ENCODE measurements at places on chromosomes 13 and 19.

- no peak for DNase-seq
These were observed 1306.0 kb upstream of the SLC10A2 start for GRCh38 chr13:104372095-104372655.

- no peak for DNase-seq
These were observed 125.3 kb downstream of the TSHZ3 start for GRCh38 chr19:31223740-31224534.

GRCh38 chr19:46915386-46915785, 54.6 kb downstream of the ARHGAP35 start:
- no peak for DNase-seq

- no peak for DNase-seq
These were observed 10.0 kb upstream of the CEACAM21 start for GRCh38 chr19:41566001-41566400.

DNA sequence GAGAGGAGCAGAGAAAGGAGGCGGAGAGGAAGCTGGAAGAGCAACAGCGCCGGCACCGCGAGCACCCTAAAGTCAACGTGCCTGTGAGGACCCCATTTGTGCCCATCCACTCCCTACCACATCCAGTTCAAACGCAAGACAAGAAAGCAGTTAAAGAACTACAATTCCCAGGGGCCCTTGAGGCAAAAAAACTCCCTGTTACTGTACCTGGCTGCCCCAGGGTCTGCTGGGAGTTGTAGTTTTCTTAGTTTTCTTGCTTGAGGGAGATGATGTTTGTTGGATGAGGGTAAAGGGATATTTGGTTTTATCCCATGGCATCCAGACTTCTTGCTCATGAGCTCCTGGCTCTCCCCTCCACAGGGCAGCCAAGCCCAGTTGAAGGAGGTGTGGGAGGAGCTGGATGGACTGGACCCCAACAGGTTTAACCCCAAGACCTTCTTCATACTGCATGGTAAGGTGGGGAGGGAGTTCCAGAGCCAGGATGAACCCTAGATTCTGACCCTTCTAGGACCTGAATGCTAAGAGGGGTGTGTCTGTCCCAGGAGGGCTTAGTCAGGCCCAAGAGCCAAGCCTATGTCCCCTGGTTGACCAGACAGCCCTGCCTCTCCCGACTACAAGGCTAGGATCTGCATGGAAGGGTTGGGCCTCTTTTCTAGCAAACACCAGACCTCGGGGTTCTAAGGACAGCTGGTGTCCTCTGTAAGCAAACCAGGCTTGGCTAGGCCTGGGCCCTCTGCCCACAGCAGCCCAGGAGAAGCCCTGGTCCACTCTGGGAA, 13.2 kb downstream of the NUCB1 start:
- DNase-seq = no peak

DNA sequence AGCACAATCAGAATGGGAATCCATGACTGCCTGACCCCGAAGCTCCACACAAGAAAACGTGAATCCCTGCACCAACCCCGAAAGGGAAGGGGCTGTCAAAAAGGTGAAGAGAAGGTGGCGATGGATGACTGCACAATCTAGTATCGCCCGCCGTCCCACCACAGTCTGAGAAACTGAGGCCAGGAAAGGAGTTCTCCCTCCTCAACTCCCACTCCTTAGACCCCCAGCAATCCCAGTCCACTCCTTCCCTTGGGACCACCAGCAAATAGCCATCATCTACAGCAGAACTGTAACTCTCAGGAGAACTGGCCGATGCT, 451 bp downstream of the NOSIP start:
- DNase-seq = no peak

GRCh38 chr13:24922387-24922744, 158.4 kb downstream of the RNF17 start:
- no peak for DNase-seq

DNA sequence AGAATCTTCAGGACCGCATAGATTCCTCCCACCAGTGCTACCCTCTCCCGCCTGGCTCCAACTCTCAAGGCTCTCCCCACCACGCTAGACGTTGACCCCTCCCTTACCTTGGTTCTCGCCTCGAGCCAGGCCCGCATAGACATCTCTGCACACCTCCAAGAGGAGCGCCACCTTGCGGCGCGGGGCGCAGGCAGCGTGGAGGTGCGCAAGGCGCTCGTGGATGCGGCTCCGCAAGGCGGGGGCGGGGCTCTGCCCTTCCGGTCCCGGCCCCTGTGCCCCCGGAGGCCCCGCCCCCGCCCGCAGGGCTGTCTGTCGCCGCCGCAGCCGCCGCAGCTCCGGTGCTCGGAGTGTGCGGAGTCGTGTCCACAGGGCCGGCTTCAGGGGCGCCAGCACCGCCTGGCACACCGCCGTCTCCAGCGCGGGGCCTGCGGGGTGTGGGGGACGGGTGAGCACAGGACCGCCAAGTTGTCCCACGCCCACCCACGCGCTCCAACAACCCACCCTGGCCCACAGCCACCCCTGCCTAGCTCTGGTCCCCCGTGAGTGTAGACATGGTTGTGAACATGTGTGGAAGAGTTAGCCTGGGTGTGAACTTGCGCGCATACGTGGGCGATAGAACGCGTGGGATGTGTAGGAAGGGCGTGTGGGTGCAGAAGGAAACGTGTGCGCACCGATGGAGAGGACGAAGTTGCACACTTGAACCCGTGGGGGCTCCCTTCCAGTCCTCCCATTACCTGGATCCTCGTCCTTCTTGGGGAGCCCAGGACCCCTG, 8.1 kb downstream of the RINL start:
- peak; percentile 92 for DNase-seq

GRCh38 chr13:23796551-23796950, 92.6 kb downstream of the MIPEP start:
- DNase-seq = no peak

- no peak for DNase-seq
These were observed 1.8 kb upstream of the SSBP4 start for GRCh38 chr19:18417250-18418028.

DNA sequence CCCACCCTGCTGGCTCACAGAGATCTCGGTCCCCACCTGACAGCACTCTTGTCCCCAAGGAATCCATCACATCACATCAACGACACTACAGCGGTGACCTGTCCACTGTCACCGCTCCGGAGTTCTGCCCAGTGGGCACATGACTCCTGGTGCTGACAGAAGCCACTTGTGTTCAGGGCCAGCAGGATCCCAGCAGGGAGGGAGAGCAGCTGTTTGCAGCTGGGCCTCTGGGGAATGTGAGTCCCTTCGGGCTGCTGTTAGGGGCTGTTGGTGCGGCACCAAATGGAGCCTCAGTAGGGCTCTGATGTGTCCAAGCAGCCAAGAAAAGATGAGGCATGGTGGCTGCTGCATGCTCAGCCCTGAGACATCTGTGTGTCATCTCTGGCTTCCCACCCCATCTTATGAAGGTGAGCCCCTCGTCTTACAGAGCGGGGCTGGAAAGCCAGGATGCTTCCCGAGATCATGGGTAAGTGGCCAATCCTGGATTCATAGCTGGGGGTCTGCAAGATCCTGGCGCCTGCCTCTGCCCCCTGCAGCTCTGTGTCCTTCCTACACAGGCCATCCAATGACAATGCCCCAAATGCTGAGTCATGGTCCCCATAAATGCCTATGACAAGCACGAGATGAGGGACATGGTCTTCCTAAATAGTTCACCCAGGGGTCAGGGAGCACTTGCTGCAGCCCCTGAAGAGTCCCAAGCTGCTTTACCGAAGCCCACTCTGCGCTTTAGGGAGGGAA, 56.0 kb downstream of the F2RL3 start:
- DNase-seq = no peak

- DNase-seq = peak; percentile 92
These were observed 3.0 kb upstream of the ZFP36 start for GRCh38 chr19:39403331-39404312.

GRCh38 chr19:58563823-58564222, 5.4 kb upstream of the UBE2M start:
- no peak for DNase-seq

DNA sequence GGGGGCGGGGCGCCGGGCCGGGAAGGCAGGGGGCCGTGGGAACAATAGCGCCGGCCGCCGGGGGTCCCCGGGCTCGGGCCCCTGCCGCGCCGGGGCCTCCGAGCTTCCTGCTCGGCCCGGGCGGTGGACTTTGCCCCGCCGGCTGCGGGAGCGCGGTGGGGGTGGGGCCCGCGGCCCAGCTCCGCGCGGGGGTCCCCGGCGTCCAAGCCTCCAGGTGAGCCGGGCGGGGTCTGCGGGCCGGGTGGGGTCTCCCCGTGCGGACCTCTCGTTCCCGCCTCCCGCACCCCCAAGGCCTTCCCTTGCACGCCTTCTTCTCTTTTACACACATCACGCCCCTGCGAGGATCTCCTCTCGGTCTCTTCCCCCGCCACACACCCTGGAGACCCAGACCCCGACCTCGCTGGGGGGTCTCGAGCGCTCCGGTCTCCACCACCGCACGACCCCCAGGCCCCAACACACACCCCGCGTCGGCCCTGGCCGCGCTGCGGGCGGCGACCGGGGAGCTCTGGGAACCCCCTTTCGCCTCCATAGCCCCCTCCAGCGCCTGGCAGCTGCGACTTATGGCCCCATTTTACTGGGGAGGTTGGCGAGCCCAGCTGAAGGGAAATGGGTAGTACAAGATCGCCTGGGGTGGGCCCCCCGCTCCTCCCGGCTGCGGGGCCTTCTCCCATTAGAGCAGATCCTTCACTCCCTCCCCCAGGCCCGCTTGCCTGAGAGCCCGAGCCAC, 711 bp downstream of the CAMSAP3 start:
- DNase-seq = no peak

DNA sequence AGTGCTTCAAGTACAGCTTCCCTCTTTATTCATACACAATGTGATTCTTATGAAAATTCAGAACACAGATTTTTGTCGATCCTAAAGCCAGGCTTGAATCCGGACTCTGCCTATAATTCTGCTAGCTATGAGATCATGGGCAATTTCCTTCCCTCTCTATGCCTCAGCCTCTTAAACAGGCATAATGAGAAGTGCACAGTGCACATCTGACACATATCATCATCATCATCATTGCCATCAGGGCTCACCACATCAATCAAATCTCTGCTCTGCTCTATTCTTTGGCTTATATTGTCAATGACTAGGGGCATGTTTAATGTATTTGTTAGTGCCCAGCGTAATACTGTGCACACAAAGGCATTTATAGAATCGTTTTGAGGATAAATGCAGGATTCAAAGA, 269.1 kb downstream of the ABCC4 start:
- DNase-seq = no peak

GRCh38 chr13:41802043-41802683, 158.7 kb downstream of the VWA8 start:
- DNase-seq = no peak

DNA sequence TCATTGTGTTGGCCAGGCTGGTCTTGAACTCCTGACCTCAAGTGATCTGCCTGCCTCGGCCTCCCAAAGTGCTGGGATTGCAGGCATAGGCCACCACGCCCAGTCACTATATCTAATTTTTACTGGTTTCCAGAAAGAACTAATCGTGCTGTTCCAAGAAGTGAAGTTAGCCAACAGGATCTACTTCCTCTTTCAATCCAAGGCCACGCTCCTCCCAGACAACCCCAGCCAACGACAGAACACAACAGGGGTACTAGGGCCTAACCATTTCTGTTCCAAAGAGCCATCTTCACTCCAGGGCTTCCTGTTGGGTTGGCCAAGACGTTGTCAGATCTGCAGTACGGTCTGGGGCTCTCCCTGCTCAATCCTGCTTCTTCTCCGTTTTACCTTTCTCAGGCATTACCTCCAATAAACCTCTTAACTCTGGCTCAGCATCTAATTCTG, 7.0 kb upstream of the LSM14A start:
- no peak for DNase-seq

GRCh38 chr19:13036366-13036976, 41.2 kb downstream of the NFIX start:
- no peak for DNase-seq

DNA sequence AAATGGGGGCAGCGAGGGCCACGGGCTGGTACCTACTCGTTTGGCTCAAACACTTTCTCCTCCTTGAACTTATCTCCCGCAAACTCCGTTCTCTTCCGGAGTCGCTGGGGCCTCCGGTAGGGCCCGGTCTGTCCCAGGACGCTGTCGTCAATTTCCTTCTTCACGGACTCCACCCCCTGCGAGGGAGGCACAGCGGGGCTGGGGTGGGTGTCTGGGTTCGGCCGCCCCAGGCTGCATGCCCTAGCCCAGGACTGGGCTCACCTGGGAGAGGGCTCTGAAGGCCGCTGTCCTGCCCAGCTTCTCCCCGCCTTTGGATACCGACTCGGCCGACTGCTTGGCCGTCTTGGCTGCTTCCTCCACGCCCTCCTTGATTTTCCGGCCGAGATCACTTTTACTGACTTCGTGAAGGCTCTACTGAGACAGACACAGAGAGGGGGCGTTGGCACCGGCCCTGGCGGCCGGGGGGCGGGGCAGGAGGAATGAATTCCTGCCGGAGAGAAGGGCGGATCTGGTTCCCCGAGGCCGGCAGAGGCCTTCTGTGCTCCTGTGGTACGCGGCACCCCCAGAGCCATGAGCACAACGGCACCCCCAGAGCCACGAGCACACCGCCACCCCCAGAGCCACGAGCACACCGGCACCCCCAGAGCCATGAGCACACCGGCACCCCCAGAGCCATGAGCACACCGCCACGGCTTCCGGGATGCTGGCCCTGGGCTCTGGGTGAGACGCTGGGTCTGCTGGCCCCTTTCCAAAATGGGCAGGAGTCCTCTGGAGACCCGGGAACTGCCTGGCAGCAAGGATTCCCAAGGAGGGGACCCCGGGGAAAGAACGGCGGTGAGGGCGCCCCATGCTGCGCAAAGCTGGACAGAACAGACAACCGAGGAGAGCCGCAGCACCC, 8.1 kb upstream of the CTXN1 start:
- DNase-seq = no peak

- no peak for DNase-seq
These were observed 43.0 kb upstream of the HNRNPA1L2 start for GRCh38 chr13:52599037-52599847.

DNA sequence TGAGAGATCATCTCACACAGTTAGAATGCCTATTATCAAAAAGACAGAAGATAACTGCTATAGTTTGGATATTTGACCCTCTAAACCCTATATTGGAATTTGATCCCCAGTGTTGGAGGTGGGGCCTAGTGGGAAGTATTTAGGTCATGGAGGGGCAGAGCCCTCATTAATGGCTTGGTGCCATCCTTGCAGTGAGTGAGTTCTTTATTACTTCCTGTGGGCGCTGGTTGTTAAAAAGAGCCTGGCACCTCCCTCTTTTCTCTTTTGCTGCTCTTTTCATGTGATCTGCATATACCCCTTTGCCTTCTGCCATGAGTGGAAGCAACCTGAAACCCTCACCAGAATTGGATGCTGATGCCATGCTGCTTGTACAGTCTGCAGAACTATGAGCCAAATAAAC, 66.8 kb downstream of the TDRD3 start:
- DNase-seq = no peak

Measured in stimulated activated CD4-positive, alpha-beta T cell treated with anti-CD3 and anti-CD28 coated beads, Interleukin-12 subunit alpha, Interleukin-12 subunit beta, amount 100 ng/mL, for 48 hours (primary cell).